ENCODE measurements at places on chromosomes 5 and 9.

DNA sequence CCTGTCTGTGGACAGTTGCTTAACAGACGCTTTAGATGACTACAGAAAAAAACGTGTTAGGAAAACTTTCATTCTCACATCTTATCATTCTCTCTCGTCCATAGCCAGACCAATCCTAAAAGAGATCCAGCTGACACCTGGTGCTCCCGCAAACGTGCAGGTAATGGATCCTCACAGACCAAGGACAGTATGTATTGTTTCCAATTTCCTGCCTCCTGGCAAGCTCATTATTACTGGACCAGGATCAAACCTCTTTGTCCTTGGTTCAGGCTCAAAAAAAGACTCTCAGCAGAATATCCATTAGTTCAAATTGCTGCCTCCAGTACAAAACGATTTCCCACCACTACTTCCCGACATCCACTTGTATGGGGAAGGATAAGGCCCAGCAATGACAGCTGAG is 62.4 kb downstream of the SERINC5 start:
- DNase-seq: no peak

GRCh38 chr9:10005206-10005605 is 607.6 kb downstream of the PTPRD start:
- DNase-seq: no peak

GRCh38 chr9:135388530-135388929 is 91.1 kb upstream of the PPP1R26 start:
- DNase-seq: no peak

- DNase-seq: no peak
Measured at GRCh38 chr5:168699002-168699401, 119.8 kb upstream of the PANK3 start.

GRCh38 chr5:35664584-35664983 is 46.9 kb downstream of the SPEF2 start:
- no peak for DNase-seq

DNA sequence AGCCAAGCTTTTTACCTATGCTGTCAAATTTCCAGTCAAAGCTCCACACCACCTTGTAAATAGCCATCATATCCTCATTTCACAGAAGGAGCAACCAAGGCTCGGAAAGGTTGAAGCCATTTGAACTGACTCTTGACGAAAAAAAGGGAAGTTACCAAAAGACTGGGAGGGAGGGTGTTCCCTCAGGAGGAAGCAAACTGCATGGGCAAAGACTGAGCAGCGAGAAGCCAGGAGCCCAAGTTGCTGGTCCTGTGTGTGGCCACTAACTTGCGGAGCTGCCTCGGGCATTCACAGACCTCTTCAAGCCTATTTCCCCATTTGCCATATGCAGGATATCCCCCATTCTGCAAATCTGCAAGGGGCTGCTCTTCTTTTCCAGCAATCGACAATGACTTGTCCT is 37.4 kb downstream of the TTLL11 start:
- no peak for DNase-seq

DNA sequence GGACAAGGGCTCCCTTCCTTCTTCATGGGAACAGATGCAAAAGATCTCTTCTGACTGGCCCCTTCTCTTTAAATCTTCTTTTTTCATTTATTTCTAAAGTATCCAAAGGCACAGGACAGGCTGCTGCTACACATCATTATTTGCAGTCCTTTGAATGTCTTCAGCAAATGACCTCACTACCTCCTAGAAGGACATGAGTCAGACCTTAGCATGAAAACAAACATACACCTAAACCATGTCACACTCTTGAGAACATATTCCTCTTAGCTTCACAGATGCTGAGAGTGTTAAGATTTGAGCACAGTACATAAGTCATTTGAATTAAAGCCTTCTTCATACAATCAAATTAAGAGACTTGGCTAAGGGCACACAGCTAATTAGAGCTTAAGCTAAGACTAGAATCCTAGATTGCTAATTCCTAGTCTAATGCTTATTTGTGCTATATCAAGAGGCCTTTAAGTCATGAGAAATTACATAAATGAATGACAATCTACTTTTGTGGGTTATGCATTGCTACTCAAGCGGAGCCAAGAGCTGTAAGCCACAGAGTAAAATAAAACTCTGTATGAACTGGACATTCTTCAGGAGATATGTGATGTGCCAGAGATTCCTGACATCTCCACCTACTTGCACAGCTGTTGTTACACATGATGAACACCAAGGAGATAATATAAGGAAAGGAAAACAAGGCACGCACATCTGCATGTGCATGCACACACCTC is 109.1 kb upstream of the PTGER4 start:
- no peak for DNase-seq

- DNase-seq: no peak
Measured at GRCh38 chr9:16023446-16023845, 470.6 kb downstream of the CCDC171 start.

- DNase-seq: no peak
Measured at GRCh38 chr5:5504325-5504724, 81.8 kb downstream of the ICE1 start.

All from cortex of kidney (tissue), 1 donor.